ENCODE measurements at places on chromosomes 7 and 10.

GRCh38 chr7:156198277-156198676, 386.0 kb upstream of the SHH start:
- DNase-seq, result no peak

- DNase-seq, result no peak
Measured at GRCh38 chr10:33795529-33795928, 461.1 kb upstream of the NRP1 start.

DNA sequence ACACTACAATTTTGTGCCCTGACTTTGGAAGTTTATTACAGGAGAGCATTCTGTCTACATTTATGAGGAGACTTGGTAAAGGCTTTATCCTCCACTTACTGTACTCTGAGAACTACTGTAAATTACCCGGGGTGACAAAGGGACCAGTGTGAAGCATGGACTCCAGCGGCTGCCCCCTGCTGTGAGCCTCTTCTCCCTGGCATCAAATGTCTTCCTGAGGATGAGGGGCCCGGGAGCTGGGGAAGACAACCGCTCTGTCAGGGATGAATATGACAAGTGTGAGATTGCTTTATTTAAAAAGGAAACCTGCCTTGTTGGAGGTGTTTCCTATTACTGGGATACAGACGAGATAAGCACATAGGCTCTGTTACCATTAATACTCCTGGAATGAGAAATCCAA, 714.8 kb downstream of the CCSER2 start:
- no peak for DNase-seq

GRCh38 chr7:105934572-105935185, 28.4 kb upstream of the CDHR3 start:
- DNase-seq, result no peak

DNA sequence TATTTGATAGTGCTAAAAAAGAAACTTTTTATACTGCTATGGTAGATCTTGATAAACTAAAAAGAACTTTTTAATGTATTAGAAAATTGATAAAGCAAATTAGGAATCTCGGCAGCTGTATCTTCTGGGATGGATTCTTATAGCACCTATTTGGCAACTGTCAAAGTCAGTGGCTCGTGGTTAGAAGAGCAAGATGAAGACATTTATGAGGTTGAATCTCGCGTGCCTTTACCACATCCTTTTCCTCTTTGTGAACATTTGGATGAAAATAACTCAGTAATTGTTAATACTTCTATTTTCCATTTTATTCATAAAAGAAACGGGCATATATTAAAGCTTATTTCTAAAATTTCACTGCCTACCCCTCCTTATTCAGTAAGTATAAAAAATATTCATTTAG, 76.2 kb downstream of the CYP51A1 start:
- no peak for DNase-seq

DNA sequence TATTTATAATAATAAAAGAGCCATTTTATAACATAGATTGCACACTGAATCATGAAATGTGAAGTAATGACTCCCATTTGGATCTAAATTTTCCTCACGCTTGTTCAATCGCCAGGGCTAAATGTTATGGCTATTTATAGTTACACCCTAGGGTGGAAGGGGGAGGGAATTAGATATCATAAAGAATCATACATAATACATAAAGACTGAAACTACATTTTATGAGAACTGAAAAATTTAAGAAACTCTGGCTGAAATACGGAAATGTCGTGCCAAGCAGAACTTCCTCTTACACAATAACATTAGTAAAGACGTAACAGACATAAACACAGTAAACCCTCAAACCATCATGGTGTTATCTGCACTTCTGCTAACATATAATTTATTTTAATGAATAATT, 327.5 kb upstream of the PHF14 start:
- no peak for DNase-seq

DNA sequence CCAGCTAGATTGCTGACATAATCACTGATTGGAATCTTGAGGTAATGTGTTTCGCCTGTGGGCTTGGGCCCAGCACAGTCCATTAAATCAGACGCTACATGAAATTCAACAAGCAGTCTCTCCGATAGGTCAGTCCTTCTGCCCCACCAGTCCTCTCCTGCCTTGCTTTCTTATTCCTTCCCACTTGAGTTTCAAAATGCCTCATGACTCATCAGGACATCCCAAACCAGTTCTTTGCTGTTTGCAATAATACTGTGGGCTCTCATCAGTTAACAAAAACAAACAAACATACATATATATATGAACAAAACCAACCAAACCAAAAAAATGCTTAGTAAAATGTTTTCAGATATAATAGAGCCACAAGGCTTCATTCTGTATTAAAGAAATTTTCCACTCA, 599.0 kb downstream of the SORCS1 start:
- no peak for DNase-seq

GRCh38 chr7:131797841-131798240, 241.4 kb upstream of the PODXL start:
- DNase-seq, result no peak
